ENCODE measurements at places on chromosomes 1 and 21.
A peak's percentile ranks its signal among the peaks of the same experiment; 100 is the strongest.

- peak; percentile 76 for DNase-seq
Observed at GRCh38 chr1:151024540-151025146, 11.7 kb upstream of the BNIPL start.

- no peak for DNase-seq
Observed at GRCh38 chr1:147852706-147853225, 49.8 kb upstream of the GJA8 start.

DNA sequence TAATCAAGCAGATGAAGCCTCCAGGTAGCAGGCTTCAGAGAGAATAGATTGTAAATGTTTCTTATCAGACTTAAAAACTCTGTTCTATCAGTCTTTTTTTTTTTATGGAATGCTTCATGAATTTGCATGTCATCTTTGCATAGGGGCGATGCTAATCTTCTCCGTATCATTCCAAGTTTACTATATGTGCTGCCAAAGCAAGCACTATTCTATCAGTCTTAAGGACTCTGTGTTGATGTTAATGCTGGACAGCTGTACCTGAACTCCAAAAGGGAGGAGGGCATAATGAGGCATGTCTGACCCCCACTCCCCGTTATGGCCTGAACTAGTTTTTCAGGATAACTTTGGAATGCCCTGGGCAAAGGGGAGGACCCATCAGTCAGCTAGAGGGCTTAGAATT, 66.8 kb upstream of the PRRC2C start:
- no peak for DNase-seq

GRCh38 chr1:27298632-27299384, 23.2 kb upstream of the TMEM222 start:
- no peak for DNase-seq

DNA sequence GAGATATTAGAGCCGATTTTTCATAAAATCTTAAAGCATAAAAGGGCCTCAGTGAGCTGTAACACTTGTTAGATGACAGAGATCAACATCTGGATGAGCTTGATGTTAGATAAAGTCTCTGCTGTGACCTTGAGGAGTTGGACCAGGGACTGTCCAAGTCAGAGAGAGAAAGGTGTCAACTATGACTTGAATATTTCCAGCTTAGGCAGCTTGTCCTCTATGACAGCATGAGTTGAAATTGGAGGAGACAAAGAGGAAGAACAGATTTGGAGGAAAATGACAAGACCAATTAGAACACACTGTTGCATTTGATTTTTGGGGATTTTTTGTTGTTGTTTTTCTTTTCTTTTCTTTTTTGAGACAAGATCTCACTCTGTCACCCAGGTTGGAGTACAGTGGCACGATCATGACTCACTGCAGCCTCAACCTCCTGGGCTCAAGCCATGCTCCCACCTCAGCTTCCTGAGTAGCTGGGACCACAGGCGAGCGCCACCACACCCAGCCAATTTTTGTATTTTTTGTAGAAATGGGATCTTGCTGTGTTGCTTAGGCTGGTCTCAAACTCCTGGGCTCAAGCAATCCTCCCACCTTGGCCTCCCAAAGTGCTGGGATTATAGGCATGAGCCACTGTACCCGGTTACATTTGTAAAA, 35.3 kb upstream of the CLIC4 start:
- no peak for DNase-seq

- no peak for DNase-seq
Observed at GRCh38 chr1:235157150-235157549, 3.9 kb downstream of the RBM34 start.

GRCh38 chr1:31182352-31182751, 57.3 kb downstream of the NKAIN1 start:
- DNase-seq, result peak; percentile 16

DNA sequence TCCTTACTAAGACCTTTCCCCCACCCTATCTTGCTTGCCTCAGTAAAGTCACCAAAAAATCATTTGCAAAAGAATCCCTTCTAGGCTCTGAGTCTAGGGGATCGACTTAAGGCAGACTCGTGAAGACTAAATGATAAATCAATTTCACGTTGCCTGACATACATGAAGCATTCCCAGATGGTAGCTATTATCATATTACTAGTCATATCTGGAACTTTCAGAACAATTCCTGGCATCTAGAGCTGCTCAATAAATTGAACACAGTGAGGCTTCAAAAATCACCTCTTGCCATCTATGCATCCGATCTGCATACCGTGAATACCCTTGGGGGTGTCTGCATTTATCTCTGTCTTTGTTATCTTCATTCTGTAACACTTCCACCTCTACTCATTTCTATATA, 49.6 kb upstream of the DAB1 start:
- no peak for DNase-seq

DNA sequence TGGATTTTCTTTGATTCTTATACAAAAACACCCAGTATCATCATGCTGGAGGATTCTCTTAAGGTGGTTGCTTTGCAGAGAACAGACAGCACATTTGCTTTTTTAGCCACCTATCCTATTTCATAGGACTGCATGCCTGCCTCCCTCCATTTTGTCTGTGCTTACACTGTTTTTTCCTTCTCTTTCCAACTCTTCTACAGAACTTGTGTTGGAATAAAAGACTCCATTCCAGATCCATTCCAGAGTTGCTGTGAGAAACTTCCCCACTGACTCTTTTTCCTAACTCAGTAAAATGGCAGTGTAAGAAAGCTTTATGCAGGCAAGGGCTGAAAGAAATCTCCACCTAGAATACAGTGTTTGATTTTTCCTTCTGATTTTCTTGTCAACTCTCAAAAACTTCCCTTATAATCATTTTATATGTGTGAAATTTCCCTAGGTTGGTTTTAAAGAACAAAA, 5.2 kb upstream of the ARID1A start:
- DNase-seq, result no peak

DNA sequence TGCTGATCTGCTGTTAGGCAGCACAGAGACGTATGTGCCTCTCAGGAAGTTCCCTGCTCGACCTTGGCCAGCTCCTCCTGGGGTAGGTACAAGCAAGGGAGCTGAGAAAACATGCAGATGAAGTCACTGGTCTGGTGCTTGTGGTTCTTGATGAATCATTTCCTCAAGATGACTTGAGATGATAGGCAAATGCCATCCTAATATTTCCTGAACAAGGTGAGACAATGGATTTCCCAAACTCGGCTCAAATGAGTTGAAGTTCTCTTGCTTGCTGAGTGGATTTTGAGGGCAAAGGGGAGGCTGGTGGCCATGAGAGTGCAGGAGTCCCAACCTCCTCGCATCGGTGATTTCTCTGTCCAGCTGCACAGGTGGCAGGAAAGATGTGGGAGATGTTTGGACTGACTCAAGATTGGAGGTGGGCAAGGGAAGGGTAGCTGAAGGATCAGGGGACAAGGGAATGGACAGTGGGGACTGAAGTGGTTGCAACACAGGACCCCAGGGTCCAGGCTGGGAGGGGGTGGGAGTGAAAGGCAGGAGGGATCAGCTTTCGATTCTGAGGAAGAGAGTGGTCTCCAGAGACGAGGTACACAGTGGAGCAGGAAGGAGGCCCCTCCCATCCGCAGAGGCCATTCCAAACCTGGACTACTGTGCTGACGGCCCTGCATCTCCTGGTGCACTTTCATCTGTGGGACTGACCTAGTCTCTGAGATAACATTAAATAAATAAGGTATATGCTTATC, 63.9 kb downstream of the CAPN2 start:
- DNase-seq, result peak; percentile 21

DNA sequence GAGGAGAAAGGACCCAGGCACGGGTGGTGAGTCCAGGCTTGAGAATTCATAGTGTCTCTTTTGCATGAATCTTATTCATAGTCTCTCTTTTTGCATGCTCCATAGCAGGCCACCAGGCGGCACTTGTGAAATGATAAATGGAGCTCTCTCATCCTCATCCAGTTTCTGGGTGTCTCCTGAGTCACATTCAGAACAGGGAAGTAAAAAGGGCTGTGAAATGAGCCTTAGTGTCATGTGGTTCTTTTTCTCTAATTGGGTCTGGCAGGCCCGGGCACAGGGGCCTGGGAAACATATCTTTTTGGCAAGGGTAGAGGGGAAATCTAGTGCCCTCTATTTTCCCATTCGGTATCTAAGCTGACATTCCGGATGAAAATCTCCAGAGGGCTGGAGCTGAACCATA, 19.1 kb upstream of the NCF2 start:
- no peak for DNase-seq

GRCh38 chr1:28176492-28177470, at the start of gene PTAFR:
Gene PTAFR, minus strand, starts transcription at chr1:28176690. Its CDS starts 25,669 bp downstream, at chr1:28151021.
- no peak for DNase-seq

DNA sequence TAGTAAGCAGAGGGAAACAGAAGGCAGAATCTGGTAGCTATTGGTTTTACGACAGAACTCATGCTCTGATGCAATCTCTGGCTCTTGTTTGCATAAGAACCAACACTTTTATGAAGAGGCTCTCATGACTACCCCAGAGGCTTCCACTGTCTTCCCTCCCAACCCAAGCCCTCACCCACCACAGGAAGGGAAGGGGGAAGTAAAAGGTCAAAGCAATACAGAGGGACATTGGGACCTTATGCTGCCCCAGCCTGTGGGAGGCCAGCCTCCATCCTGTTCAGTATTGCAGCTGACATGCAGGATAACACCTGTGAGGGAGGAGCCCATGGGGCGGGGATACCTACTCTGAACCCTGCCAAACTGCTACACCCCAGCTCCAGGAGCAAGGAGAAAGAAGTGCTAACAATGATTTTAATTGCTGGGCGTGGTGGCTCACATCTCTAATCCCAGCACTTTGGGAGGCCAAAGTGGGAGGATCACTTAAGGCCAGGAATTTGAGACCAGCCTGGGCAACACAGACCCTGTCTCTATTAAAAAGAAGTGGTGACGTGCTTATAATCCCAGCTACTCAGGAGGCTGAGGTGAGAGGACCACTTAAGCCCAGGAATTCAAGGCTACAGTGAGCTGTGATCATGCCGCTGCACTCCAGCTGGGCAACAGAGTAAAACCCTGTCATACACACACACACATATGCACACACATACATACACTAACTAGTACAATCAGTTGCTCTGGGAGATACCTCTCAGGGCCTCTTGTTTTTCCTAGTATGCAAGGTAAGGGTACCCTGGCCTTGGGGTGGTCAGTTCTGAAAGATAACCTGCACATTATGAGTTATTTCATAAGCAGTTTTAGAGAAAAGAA, 9.5 kb downstream of the MR1 start:
- DNase-seq, result no peak

- no peak for DNase-seq
Observed at GRCh38 chr1:218332416-218332815, 12.7 kb upstream of the TGFB2 start.

DNA sequence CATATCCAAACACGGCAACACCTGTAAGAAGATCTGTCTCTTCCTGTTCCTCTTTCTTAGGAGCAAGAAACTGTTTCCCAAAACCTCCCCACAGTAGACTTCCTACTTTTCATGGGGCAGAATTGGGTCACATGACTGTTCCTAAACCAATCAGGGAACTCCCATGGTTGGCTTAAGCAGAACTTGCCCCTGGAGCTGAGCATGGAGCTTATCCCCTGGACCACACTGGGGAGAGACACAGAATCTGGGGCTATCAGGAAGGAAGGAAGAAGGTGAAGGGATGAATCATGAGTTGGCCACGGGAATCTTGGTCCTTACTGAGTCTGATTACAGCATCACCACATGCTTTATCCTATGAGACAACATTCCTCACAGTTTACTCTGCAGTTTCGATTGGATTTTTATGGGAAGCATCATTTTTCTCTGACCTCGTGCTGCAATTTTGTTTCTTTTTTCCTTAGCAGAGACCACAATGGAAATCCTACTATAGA, 81.8 kb downstream of the CDC7 start:
- DNase-seq, result no peak

GRCh38 chr1:174931214-174931613, 68.5 kb upstream of the CACYBP start:
- DNase-seq, result no peak

GRCh38 chr1:244173769-244174168, 122.7 kb downstream of the ZBTB18 start:
- DNase-seq, result no peak

- DNase-seq, result no peak
Observed at GRCh38 chr1:172487550-172487949, 43.7 kb upstream of the PIGC start.

DNA sequence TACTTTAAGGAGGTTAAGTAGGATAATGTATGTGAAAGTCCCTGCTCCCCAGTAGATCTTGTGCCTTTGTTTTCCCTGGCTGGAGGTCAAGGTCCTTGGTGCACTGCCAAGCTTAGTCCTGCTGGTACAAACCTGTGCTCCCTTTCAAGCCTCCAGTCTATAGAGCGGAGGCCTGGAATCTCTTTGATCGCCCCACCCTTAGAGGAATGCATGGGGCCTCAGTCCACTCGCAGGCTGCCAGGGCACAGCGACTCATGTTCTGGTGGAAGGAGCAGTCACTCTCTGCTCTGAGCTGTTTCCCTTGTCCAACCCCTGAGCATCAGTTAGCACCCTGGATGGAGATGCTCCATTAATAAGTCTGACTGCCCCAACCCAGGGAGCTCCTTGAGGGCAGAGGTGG, 121.8 kb downstream of the HMGB4 start:
- no peak for DNase-seq

DNA sequence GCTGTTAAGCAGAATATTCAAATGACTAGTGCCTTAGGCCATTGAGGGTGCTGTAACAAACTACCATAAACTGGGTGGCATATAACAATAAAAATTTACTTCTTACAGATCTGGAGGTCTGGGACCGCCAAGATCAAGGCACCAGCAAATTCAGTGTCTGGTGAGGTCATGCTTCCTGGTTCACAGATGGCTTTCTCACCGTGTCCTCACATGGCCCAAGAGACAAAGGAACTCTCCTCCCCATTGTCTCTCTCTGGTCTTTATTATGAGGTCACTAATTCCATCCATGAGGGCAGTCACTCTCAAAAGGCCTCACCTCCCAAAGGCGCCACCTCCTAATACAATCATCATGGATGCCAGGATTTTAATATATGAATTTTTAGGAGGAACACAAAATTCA, 127.3 kb downstream of the GABPA start:
- DNase-seq, result no peak

DNA sequence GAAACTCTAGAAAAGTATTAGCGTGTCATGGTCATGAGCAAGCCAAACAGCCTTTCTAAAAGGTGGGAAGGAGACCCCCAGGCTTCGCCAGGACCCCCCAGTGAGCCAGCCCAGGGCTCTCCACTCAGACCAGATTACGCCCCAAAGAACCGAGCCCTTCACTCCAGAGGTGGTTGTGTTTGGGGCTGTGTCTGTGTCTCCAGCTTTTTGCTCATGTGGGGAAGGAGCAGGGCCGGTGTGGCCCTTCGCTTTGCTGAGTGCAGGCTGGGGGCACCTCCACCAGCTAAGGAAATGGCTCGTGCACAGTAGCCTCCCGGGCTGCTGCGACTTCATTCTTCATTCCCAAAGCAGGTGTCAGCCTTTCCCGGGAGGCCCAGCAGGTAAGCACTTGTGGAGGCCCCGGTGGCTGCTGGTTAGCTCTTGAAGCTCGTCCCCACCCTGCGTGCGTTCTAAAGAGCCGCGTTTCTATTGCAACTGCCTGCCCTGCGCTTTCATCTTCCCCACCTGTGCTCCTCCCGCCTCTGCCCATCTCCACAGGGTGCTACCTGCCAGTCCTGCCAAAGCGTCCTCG, 531 bp downstream of the TSPEAR start:
- DNase-seq, result no peak

- DNase-seq, result no peak
Observed at GRCh38 chr1:97540346-97540888, 380.4 kb downstream of the DPYD start.

All from activated T-cell treated with anti-CD3 and anti-CD28 coated beads for 24 hours (primary cell).